ENCODE measurements at places on chromosomes 5 and 9.

DNA sequence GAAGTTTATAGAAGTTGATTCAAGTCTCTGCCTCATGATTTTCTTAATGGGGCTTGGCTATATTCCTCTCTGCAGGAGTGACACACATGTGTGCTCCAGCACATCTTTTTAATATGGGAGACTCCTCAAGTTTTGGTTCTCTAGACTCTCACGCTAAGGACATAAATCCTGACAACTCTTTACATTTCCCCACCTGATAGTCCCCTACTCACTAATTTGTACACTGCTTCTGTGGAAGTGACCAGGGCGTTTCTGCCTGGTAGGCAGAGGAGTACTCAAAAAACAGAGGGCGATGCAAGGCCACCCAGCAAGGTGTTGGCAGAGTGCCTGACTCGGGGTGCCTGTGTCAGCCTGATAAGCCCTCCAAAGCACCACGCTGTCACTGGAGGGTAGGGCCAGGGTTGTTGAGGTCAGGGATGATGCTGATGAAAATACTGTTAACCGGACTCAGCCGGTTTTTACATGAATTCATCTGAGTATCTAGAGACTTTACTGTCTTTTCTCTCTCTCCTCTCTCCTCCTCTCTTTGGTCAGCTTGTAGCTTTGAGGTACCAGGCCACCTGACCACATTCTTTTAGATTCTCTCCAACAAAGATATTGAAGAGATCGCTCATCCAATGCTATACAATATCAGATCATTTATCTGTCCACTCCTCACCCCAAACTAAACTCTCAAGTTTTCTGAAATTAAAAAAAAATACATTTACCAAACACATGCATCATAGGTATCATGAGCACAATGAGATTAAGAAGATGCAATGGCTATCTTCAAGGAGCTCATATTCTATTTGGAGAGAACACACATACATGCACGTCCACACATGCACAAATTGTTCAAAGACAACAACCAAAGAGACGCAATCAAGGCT is 205.2 kb downstream of the PIK3R1 start:
- DNase-seq, result no peak

GRCh38 chr5:56291661-56292374 is 58.7 kb upstream of the ANKRD55 start:
- no peak for DNase-seq

DNA sequence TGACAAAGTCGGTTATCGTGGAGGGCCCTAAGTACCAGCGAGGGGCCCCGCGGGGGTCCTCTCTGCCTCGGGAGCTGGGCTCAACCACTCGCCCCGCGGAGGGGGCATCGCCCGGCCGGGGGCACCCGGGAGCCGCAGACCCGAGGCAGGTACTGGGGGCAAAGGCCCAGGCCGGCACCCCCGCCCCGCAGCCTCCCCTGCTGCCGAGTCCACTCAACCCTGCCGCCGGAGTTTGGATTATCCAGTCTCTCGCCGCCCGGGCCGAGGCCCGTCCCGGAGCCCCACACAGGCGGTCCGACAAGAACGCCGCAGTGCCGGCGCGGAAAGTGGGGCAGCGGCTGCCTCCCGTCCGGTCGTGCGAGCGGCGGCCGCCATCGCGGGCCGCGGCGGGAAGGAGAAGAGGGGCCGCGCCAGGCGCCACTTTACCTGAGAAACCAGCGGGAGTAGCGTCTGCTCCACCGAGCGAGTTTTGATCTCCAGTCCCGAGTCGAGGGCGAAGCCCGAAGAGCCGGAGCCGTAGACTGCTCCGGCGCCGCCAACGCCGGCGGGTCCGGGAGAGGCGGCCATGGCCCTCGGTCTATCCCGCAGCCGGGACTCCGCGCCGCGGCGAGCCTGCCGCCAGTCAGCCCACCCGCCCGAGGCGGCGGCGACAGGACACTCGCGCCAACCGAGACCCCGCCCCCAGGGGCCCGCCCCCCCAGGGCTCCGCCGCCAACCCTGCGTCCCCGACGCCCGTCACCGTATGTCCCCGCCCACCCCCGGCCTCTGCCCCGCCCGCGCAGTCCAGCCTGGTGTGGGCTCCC is at the start of gene CTNNAL1:
Gene CTNNAL1 (minus strand): TSS at position 624 of the 803 bp plus-strand sequence. CDS start 57 bp downstream, at position 567.
- peak; percentile 98 for DNase-seq

GRCh38 chr5:104903941-104904340 is 1341.4 kb upstream of the NUDT12 start:
- DNase-seq, result no peak

DNA sequence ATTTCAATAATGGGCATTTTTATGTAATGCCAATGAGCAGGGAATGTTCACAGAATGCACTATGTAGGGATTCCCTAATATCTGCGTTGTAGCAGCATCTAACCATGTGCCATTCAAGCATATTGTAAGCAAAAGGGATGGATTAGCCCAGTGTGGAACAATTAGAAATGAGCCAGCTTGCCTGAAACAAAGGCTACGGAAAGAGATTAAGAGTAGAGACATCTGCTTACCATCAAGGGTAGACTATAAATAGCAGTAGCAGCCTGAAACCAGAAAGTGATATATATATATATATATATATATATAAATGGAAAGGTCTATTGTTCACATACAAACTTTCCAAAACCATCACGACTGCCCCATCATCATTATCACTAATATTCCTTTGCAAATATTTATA is 31.9 kb upstream of the CEP120 start:
- DNase-seq, result no peak
